ENCODE measurements at places on chromosomes 2 and 18.
A peak's percentile ranks its signal among the peaks of the same experiment; 100 is the strongest.

- no peak for DNase-seq
These were observed 299.8 kb downstream of the LRATD1 start for GRCh38 chr2:14932285-14932684.

GRCh38 chr2:181516992-181517391 is 59.8 kb downstream of the ITGA4 start:
- DNase-seq, result no peak

GRCh38 chr2:168518555-168519066 is 62.5 kb downstream of the CERS6 start:
- DNase-seq, result peak; percentile 66

GRCh38 chr2:44767691-44768090 is 173.8 kb upstream of the SIX3 start:
- DNase-seq, result no peak

DNA sequence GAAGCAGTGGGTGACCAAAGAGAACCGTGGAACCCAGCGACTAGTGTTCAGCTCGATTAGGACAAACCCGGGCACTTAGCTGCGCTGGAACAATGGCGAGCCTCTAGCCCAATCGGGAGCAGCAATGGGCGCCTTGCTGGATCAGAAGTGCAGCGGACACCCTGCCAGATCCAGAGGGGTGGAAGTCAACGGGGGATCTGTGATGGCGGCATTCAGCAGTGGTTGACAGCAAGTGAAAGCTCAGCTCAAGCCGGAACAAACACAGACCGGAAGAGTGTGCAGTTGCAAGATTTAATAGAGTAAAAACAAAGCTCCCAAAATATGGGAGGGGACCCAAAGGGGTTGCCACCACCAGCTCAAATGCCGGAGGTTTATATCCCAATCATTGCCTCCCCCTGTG is 478.7 kb upstream of the REG3G start:
- no peak for DNase-seq

All from islet precursor cell (in vitro differentiated cells).